ENCODE measurements at places on chromosomes 3 and 15. TPM values are rescaled to one million over a fixed set of nuclear protein-coding genes. Genes with fewer than 3 reads are reported as not detected.

DNA sequence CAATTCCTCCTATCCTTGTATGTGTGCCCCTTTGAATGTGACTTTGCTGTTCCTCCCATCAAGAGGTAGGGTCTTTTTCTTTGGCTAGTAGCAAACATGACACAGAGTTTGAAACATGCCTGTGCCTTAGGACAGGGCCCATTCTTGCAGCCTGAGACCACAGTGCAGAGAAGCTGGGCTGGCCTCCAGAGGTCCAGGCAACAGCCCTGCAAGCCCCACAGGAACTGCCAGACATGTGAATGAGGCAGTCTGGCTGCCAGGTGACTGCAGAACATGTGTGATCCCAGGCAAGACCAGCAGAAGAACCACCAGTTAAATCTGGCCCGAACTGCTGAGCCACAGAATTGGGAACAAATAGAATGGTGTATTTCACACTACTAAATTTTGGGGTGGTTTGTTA, 1.2 kb upstream of the HGD start:
- peaks cover 10% of the 10 kb centered on the region for H3K4me1 ChIP-seq
- H3K4me3 ChIP-seq = no peak overlapping the region
- no peak overlapping the region for H3K27ac ChIP-seq
- H3K36me3 ChIP-seq = no peaks in the 10 kb centered on the region
- H3K27me3 ChIP-seq = no peaks in the 10 kb centered on the region

- no peak for DNase-seq
- no peak overlapping the region for H3K4me3 ChIP-seq
- H3K4me1 ChIP-seq = peaks cover 22% of the 10 kb centered on the region
- H3K27ac ChIP-seq = no peak overlapping the region
- H3K36me3 ChIP-seq = no peaks in the 10 kb centered on the region
Measured at GRCh38 chr15:98413933-98414546, 234.3 kb upstream of the IGF1R start.

The PRR20G gene
- total RNA-seq = not detected

- H3K27me3 ChIP-seq = no peaks in the 10 kb centered on the region
- no peak overlapping the region for H3K27ac ChIP-seq
- no peaks in the 10 kb centered on the region for H3K4me1 ChIP-seq
- H3K4me3 ChIP-seq = no peak overlapping the region
- no peaks in the 10 kb centered on the region for H3K36me3 ChIP-seq
Measured at GRCh38 chr3:156948402-156949210, 122.5 kb downstream of the LEKR1 start.

The SCG5 gene
- total RNA-seq = not detected

The CCR3 gene
- not detected for total RNA-seq

Measured in tibial nerve (tissue), 4 donors.